ENCODE measurements at places on chromosomes 3 and 15. TPM values are rescaled to one million over a fixed set of nuclear protein-coding genes. Genes with fewer than 3 reads are reported as not detected.

DNA sequence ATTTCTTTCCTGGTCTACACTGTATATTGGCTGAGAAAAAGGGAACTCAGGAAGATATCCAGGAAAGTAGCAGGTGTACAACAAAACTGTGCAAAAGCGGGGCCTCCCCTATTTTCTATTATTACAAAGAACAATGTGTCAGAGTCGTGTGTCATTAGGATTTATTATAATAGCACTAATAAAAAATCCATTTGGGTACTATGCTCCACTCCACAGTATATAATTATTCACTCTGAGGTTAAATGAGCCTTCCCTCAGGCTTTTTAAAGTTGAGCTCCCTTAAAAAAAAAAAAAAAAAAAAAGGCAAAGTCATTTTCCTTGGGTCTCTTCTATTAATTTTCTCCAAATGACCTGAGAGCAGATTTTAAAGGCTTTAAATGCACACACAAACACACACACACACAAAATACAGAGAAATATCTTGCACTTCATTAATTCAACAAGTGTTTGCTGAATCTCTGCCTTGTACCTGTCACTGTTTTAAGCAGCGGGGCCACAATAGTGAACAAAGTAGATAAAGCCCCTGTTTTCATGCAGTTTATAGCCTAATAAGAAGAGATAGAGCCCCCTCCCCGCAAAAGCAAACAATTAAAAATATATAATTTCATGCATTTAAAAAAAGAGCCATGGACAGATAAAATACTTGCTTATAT is 1.3 kb upstream of the DPP8 start:
- no peak for DNase-seq

DNA sequence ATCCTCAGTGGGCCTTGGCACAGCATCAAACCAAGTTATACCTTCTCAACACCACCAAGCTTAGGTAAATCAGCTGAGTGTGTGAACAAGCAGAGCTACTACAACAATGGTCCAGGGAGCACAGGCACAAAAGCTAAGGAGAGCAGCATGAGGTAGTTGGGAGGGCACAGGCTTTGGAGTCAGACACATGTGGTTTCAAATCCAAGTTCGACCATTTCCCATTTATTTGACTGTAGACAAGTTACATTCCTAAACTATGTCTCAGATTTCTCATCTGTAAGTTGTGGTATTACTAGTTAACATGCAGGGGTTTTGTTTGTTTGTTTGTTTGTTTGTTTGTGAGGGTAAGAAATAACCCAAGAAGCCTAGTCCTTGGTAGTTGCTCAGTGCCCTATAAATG is 46.9 kb downstream of the MLH1 start:
- no peak for DNase-seq

GRCh38 chr15:51561271-51561670 is 61.3 kb downstream of the DMXL2 start:
- DNase-seq, result no peak

- no peak for DNase-seq
Observed at GRCh38 chr3:36923523-36923943, 21.3 kb downstream of the TRANK1 start.

DNA sequence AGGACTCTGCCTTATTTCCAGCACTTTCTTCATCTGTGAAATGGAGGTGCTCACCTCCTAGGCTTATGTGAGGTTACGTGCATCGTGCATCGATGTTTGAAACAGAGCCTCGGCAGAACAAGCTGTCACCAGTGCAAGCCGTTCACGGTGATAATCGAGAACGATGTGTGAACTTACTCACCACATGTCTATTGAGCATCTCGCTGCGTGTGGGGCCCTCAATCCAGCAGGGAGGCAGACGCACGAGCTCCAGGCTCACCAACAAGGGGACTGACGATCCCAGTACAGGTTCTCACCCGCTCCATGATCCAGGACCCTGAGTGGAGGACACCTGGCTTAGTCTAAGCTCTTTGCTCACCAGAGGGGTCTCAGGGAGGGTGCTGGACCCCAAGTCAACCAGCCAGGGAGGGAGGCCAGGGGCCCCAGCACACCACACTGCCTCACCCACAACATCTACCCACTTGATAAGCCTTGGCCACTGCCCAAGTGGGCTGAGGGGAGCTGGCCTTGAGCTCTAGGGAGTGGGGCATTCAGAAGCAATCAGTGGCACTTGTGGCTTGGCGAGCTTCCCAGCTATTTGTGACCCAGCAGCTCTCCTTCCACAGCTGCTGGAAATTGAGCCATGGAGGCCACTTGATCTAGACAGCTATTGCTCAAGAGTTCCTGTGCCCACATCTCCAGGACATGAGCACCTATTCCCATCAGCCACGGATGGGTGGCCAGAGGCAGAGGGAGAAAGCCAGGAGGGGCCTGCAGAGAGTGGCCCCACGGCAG is 34.4 kb upstream of the SLC6A1 start:
- no peak for DNase-seq

GRCh38 chr3:121660356-121661171 is at the start of gene HCLS1:
TSS of gene HCLS1 (minus strand) at chr3:121660903. CDS start at chr3:121658347, 2,556 bp downstream.
- DNase-seq, result no peak

DNA sequence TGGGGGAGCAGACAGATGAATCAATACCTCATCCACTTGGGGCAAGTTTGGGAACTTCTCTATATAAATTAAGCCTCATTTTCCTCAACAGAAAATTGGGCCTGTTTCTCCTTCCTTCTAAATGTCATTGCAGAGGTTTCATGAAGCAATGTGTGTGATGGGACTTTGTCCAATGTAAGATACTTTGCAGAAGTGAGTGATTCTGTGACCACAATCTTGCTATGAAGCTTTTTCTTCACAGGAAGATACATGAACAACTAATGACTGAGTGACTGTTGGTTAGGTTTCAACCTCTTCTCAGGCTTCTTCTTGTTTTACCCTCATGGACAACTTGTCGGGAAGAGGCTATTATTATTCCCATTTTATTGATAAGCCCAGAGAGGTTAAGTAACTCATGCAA is 11.0 kb downstream of the TMEM45A start:
- no peak for DNase-seq

GRCh38 chr15:76199106-76200082 is 111.9 kb downstream of the ETFA start:
- no peak for DNase-seq

- DNase-seq, result no peak
Observed at GRCh38 chr3:33221241-33221640, 2.6 kb upstream of the SUSD5 start.

- DNase-seq, result no peak
Observed at GRCh38 chr15:80753161-80753560, 26.0 kb upstream of the CEMIP start.

The IMPG2 gene
- total RNA-seq, result 3.3 TPM

The FGD5 gene
- total RNA-seq, result 2.9 TPM
